ENCODE measurements at places on chromosomes 16 and 17.

DNA sequence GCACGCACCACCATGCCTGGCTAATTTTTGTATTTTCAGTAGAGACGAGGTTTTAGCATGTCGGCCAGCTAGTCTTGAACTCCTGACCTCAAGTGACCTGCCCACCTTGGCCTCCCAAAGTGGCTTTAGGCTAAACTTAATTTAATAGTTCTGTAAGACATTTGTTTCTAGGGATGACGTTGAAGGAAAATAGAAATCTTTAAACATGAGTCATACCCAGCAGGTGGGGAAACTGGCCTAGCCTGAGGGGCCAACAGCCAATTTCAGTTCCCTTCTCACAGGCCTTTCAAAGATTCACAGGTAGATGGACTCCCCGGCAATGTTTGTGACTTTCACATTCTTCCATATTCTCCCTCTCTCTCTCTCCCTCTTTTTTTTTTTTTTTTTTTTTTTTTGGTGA lies 18.1 kb upstream of the ITPRIPL2 start:
- DNase-seq, result no peak

- no peak for DNase-seq
Observed at GRCh38 chr16:54245788-54246453, 40.7 kb downstream of the IRX3 start.

- DNase-seq, result no peak
Observed at GRCh38 chr16:81600275-81600674, 155.7 kb downstream of the CMIP start.

DNA sequence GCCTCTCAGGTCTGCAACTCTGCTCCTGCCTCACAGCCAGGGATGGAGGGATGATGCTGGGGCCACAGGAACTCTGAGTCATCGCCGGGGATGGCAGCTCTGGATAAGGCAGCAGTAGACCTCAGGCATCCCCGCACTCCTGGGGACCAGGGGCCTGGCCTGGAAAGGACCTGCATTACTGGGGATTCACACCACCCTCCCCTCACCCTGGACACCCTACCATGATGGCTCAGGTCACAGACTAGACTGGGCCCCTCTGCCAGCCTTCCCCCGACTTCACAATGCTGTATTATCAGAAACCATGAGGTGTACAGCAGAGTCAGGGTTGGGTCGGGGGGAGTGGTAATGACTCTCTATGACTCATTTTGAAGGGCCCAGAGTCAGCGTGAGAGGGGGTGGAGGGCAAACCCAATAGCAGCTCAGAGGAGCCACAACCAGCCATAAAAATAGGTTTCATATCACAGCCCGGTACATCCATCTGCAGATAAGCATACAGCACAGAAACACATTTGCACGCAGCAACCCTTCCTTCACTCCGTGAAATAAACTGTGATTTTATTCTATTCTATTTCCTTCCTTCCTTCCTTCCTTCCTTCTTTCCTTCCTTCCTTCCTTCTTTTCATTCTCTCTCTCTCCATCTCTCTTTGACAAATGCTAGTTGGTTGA lies 28.8 kb downstream of the DYNLRB2 start:
- peak; percentile 87 for DNase-seq

GRCh38 chr16:51854401-51854951 lies 692.5 kb downstream of the TOX3 start:
- DNase-seq, result no peak

All from stimulated activated effector memory CD8-positive, alpha-beta T cell treated with anti-CD3 and anti-CD28 coated beads, Interleukin-12 subunit alpha, Interleukin-12 subunit beta, amount 100 ng/mL, for 72 hours (primary cell).